ENCODE measurements at places on chromosomes 2 and 18.

DNA sequence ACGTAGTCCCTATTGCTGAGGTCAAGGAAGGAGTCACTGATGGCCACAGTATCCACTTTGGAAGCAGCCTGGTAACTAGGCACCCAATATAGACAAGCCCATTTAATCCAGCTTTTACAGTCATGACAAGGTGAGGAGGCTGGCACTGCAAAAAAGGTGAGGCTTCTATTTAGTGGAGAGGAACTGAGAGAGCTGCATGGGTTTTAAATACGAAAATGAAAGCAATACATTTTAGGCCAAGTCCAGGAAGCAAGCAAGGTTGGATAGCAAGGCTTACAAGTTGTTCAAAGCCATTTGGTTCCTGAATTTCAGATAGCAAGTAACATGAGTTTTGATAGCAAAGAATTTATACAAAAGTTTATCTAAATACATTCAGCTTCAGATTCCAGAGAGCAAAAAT, 80.4 kb downstream of the SGPP2 start:
- DNase-seq: no peak

GRCh38 chr18:32093523-32093922, 1.8 kb downstream of the RNF138 start:
- DNase-seq: no peak

DNA sequence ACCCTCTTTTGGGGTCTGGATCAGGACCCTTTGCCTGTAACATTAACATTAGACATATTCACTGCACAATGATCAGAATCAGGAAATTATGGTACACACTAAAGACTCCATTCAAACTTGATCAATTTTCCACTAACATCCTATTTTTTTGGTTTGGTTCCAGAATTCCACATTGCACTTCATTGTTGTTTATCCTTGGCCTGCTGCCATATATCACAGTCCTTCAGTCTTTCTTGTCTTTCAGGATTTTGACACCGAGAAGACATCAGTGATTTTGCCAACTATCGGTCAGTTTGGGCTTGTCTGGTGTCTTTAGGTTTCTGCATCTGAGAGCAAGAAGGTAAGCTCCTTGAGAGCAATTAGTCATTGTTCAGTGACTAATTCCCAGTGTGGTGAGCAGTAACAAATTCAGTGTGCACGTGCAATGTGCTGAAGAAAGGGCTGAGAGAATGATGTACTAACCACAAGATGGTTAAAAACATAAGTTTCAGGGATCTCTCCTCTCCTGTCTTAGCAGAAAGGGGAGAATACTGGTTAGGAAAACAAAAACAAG, 23.5 kb downstream of the MARCHF4 start:
- DNase-seq: no peak

- no peak for DNase-seq
These were observed 3.2 kb downstream of the WDR33 start for GRCh38 chr2:127807678-127808353.

GRCh38 chr18:46768166-46768921, 11.5 kb upstream of the ST8SIA5 start:
- no peak for DNase-seq

- DNase-seq: no peak
These were observed 43.0 kb upstream of the CAVIN2 start for GRCh38 chr2:191889931-191890330.

DNA sequence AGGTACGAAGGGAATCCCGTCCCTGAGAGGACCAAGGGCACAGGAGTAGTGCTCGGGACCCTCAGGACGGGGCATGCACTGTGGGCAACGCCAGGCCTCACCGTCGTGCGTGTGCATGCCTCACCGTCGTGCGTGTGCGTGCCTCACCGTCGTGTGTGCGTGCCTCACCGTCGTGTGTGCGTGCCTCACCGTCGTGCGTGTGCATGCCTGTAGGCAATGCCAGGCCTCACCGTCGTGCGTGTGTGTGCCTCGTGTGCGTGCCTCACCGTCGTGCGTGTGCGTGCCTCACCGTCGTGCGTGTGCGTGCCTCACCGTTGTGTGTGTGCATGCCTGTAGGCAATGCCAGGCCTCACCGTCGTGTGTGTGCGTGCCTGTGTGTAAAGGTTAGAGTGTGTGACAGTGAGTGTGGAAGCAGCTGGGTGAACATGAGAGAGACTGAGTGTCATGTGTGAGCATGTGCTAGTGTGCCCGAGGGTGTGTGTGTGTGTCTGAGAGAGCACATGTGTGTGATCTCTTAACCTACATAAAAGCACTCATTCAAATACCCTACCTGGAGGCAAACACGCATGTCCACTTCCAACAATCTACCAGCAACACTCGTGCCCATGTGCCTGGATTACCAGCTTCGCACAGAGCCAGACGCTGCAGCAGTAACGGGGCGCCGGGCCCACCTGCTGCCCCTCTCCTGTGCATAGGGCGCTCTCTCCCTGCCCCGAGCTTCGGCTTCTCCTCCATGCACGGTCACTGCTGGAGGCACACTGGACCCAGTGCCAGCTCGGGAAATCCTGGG, 36.3 kb downstream of the ZNF516 start:
- no peak for DNase-seq

- DNase-seq: no peak
These were observed 90.5 kb upstream of the FHL2 start for GRCh38 chr2:105489168-105489878.

DNA sequence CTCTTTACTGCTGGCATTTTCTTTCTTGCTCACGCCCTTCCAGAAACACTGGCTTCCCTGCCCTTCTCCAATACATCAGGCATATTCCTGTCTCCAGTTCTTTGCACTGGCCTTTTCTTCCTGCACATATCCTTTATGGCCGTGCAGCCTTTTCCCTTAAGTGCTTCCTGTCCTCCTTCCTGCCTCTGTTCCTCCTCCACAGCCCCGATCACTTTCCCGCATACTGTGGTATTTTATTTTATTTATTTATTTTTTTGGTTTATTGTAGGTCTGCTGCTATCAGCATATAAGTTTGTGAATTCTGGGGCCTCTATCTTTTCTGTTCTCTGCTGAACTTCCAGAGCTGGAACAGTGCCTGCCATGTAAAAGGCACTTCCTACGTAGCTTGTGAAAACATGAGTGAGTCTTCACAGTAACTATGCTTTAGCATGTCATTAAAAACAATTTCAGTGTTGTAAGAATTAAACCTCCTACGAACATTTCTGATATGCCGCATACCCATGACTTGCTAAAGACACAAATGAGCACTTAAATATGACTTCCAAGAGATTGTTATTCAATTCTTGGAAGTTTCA, 289.1 kb downstream of the TRIB2 start:
- DNase-seq: no peak

GRCh38 chr2:242015108-242016065, 145.9 kb downstream of the RTP5 start:
- DNase-seq: no peak

- no peak for DNase-seq
These were observed 53.5 kb upstream of the ITGB6 start for GRCh38 chr2:160253440-160254188.

- DNase-seq: no peak
These were observed 80.3 kb downstream of the TSHZ1 start for GRCh38 chr18:75290737-75291358.

- DNase-seq: peak; percentile 19
These were observed 12.4 kb downstream of the DYM start for GRCh38 chr18:49447810-49448745.

- DNase-seq: no peak
These were observed 53.6 kb downstream of the CTDP1 start for GRCh38 chr18:79733135-79733701.

DNA sequence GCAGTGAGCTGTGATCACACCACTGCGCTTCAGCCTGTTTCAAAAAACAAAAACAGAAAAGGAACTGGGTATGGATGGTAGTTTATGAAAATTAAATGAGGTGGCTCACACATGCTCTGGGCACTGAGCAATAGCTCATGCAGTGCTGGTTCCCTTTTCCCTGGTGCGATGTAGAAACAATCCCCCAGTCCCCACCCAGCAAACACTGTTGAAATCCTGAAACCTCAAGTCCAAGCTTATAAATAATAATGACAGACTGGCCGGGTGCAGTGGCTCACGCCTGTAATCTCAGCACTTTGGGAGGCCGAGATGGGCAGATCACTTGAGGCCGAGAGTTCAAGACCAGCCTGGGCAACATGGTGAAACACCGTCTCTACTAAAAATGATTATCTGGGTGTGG, 55.4 kb upstream of the SMAD2 start:
- DNase-seq: no peak

DNA sequence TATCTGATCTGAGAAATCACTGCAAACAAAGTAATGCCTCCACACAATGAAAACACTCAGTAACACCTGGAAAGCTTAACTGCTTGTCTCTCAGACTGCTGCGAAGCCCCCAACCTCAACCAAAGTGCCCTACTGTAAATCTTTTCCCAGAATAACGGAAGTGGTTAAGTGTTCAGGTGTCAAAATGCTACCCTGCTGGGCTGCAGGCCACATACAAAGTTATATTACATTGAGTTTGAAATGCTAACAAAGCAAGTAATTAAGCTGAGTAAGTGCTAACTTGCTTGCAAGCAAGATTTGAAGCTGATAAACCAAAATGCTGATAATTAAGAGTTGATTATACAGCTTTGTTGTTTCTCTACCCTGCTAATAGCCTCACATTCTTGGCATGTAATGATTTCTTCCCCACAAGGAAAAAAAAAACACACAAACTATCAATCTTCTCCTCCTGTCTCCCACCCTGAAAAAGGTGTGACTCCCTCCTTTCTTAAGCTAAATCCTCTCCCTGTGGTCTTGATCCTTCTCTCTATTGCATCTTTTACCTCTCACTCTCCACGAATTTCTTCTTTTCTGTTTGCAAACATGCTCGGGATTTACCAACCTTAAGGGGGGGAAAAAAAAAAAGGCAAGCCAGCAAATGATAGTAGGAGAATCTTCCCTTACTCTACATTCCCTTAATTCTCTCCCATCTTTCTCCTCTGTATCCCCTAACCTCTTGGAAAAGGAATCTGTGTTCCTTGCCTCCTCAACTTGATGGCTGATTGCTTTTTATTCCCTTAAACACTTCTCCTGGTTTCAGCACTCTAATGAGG, 266.8 kb upstream of the SIX3 start:
- no peak for DNase-seq

DNA sequence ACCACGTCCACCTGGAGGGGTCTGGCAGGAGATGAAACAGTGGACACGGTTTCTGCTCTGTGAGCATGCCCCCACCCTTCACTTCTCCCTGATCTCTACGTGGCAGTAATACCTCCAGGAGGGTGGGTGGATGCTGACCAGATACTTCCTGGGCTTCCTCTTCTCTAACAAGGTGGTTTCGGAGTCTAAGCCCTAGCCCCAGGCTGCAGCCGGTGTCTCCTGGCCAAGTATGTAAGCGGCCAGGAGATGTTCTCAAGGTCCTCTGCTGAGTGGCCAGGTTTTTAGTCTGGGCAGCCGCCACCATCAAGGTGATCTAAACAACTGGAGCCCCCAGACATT, 101.8 kb upstream of the ASB18 start:
- DNase-seq: no peak

GRCh38 chr2:241869087-241869961, at the start of gene RTP5:
RTP5 (plus strand) TSS chr2:241869729; CDS start chr2:241869757, 28 bp downstream.
- no peak for DNase-seq

DNA sequence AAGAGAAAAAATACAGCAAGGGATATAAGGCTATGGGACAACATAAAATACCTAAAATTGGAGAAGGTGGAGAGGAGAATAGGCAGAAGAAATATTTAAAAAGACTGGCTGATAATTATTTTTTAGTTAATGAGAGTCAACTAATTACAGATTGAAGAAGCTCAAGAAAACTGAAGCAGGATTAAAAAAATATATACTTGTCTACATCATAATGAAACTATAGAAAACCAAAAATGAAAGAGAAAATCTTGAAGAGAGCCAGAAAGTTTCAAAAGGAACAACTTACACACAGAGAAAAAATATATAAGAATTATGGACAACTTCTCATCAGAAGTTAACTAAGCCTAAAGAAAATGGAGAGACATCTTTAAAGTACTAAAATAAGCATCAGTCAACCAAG, 62.9 kb upstream of the APCDD1 start:
- no peak for DNase-seq

DNA sequence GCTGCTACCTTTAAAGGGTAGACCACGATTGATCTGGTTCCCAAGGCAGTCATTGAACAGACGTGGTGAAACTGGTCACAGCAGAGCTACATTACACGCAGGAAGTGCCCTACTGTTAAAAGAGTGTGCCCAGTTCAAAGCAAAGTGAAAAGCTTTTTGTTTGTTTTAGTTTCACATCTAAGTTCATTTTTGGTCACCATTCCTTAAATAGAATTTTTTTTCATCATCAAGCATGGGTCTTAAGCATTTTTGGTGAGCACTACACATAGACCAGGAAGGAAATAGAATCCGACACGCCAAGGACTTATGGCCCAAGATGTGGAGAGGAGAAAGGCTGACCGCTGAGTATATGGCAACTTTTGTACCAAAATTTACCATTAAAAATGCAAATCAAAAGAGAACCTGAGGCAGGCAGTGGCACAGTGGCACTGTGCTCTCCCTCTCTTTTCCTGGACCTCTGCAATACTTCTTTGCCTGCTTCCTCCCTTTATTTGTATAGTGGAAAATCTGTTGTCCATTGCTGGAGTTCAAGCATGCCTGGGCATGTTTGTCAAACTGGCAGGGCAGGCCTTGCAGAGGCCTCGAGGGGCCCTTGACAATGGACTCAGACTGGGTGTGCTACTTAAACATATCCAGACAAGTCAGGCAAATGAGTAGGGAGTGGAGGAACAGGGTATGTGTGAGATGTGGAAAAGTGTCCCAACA, 42.6 kb upstream of the HNRNPA3 start:
- no peak for DNase-seq

GRCh38 chr2:27703638-27704341, 40.1 kb downstream of the SLC4A1AP start:
- peak; percentile 74 for DNase-seq

- peak; percentile 34 for DNase-seq
These were observed 127.3 kb downstream of the PRKCE start for GRCh38 chr2:45778720-45779171.

- DNase-seq: peak; percentile 9
These were observed 318.7 kb upstream of the NCKAP5 start for GRCh38 chr2:133886735-133887675.

DNA sequence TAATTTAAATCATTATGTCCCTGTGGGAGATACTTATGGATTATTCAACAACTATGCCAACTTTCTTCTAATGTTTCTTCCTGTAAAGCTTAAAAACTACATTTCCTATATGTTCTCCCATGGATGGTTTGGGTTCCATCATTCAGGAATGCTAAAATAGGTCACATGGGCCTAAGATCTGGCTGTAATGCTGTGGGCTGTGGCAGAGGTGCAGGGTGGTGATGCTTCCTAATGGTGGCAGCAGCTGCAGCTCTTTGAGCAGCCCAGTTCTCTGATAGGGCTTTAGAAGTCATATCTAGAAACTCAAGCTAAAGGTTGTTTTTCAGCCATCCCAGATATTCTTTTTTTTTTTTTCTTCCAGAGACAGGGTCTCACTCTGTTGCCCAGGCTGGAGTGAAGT, 266.1 kb downstream of the ZNF385B start:
- no peak for DNase-seq

All from activated T-helper 1 cell treated with anti-CD3 and anti-CD28 coated beads, Interleukin-12 subunit alpha, Interleukin-12 subunit beta, Interleukin-2, Interleukin-4 antibody, amounts not matched to agents 30 ng/mL and 10 ng/mL and 1 ng/mL, durations not matched to agents 14 hours and 24 hours and 36 hours (primary cell).